ENCODE measurements at places on chromosomes 3 and 15.

DNA sequence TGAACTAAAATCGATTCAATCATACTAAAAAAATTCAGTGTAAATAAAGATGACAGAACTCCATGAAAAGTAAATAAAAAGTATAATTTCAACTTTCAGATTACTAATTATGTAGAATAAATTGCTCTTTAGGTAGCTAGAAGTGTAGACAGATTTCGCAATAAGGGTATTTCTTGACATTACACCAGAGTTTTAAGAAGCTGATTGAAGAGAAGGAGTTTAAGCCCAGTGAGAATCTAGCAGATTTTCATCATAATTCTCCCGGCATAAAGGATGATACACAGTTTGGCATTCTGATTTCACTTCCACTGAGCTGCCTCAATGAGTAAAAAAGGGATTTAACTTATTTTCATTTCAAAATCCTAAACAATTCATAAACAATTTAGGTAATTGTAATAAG is 259.2 kb downstream of the NEK10 start:
- DNase-seq = no peak

DNA sequence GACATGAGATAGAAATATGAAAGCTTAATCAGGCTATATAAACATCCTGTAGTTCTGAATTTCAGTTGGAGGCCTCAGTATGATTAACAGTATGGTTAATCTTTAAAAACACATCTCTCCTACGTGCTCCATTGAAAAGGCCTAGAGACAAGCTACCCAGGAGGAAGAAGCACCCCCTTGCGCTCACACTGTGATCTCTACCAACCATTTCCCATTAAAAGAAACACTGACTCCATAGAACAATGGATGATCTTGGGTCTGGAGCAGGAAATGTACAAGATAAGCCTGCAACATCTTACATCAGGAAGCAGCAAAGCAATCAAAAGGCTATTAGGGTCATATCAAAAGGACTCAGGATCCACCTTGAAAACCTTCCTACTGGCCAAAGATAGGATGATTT is 3.4 kb upstream of the EOGT start:
- no peak for DNase-seq

- DNase-seq = no peak
These were observed 42.7 kb upstream of the SYNM start for GRCh38 chr15:99062226-99062625.

DNA sequence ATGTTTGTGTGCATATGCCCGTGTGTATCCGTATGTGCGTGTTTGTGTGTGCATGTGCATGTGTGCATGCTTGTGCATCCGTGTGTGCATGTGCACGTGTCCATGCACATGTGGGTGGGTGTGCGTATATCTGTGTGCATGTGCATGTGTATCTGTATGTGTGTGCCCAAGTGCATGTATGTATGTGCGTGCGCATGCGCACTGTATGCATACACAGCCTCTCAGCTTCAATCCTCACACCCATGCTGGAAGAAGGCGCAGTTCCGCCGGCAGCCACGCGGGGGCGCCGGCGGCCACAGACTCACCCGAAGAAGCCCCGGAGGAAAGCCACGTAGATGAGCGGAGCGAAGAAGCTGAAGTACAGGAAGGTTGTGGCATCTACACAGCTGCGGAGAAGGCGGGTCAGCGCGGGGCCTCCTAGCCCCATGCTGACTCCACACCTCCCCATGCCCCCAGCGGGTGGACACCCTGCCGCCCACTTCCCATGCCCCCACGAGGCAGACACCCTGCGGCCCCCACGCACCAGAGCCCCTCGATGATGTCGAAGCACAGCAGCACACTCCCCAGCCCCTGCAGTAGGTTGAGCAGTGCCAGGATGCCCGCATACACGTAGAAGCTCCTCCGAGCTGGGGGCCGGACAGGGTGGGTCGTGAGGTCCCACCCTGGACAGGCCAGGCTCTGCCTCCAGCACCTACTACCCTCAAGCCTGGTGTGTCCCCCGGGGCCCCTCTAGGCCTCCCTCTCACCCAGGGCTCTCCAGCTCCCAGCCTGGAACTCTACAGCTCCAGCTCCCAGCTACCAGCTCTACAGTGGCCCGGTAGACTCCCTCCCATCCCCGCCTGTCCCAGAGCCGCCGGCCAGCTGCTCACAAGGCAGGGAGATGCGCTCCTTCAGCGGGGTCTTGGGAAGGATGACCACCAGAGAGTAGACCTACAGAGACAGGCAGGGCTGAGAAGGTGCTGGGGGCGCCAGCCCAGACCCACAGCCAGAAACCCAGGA is 15.4 kb downstream of the TPRA1 start:
- peak; percentile 94 for DNase-seq

DNA sequence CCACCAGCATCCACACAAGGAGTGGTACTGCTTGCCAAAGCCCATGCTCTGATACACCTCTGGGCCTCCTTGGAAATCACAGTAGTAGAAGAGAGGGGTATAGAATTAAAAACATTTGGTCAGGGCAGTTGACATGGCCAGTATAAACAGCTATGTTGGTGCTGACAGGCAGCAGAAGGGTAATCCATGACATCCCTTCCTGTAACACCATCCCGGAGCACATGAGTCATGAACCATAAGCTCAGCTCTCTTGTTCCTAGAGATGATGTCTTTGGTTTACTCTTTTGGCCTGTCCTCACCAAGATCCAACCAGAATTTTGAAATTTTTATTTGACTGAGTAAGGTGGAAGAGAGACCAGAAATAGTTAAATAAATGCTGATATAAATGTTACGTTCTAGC is 132.6 kb upstream of the CTDSPL start:
- DNase-seq = no peak

- no peak for DNase-seq
These were observed 6.6 kb upstream of the ATP10A start for GRCh38 chr15:25869701-25870100.

DNA sequence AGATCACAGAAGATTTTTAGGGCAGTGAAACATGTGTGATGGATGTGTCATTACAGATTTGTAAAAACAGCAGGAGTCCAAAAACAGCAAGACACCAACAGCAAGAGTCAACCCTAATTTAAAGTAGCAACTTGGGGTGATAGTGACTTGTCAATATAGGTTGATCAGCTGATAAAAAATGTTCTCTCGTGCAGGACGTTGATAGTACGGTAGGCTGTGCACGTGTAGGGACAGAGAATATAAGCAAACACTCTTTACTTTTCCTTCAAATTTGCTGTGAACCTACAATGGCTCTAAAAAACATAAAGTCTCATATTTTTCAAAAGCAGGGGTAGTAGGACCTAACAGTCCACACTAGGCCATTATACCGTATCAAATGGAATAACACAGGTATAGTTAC is 120.8 kb downstream of the STAG1 start:
- no peak for DNase-seq

GRCh38 chr3:184099806-184100686 is 3.2 kb downstream of the HTR3E start:
- peak; percentile 8 for DNase-seq

DNA sequence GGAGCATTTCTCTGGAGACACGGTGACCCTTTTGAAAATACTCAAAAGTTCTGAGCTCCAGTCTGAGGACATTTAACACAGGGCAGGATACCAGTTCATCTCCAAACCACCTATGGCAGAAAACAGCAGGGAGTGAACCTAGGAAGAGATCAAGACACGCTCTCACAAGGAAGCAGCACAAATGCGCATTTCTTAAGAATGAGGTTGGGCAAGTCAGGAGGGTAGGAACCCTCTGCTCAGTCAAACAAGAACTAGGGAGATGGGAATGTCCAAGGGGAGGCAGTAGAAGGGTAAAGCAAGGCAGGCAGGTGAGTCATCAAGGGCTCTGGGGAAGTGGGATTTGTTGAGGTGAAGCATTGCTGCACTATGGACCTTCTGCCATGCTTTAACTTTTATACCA is 60.3 kb upstream of the PSMD6 start:
- no peak for DNase-seq

GRCh38 chr3:56795829-56796185 is 5.9 kb downstream of the ARHGEF3 start:
- DNase-seq = no peak

DNA sequence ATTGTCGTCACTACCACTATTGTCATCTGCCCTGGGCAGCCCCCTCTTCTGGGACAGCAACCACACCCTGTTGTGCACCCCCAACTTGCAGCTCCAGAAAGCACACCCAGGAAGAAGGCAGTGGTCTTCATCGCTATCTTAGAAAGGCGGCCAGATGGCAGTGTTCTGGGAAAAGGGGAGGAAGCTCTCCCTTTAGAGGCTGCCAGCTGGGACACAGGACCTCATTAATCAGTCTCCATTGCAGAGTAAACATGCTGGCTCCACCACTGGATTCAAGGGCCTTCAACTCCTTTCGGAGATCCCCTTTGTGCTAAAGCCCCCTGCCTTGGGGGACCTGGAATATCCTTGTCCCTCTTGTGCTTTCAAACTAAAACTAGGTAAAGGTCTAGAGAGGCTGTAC is 199.3 kb upstream of the LINGO1 start:
- no peak for DNase-seq

DNA sequence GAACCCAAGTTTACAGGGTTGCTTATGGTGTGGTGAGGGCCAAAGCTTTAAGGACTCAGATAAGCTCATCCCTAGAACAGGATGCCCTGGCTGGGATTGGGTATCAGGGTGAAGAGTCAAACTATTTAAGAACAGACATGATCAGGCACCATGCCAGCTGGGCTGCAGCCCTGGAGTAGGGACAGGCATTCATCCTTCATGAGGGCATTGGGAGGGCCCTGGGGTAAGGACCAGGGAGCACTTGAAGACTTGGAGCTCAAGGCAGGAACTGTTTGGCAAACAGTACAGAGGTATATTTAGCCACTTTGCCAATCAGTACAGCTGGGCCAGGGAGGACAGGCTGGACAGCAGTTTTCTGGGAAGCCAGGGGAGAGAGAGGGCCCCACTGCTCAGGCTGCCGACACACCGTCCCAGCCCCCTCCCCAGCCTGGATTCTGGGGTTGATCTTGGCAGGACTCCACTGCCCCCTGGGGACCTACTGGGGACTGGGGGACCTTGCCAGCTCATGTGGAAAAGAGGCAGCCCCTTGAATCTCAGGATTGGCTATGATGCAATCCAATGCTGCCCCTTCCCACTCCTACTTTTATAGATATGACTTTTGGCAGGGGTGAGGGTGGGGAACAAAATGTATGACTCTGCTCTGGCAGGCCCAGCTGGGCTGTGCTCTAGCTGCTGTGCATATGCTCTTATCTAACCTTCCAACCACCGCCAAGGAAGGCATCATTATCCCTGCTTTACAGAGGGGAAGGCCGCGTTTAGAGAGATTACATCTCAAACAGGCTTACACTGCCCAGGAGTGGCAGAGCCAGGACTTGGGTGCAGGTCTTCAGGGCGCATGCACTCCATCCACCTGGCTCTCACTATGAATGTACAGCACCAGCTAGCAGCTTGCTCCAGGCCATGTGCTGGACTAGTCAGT is 2.3 kb downstream of the PLA2G4E start:
- peak; percentile 56 for DNase-seq

DNA sequence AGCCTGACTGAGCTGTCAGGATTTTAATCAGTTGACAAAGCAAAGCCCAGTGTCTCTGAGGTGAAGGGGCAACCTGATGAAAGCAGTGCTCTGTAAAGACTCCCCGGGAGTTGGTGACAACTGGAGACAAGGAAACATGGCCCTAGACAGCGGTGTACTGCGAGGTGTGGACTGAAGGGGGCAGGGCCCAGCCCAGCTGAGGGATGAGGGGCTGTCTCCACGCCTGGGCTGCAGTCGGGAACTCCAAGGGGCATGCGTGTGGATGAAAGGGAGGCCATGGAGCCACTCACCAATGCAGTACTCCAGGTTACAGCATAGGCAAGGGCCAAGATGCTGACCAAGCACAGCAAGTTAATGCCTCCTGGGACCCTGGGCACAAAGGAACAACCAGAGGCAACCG is 45.1 kb downstream of the SCAP start:
- DNase-seq = no peak

GRCh38 chr3:128787256-128788253 is 61.6 kb downstream of the RAB7A start:
- no peak for DNase-seq

GRCh38 chr3:197317250-197317963 is 19.0 kb upstream of the DLG1 start:
- DNase-seq = no peak

DNA sequence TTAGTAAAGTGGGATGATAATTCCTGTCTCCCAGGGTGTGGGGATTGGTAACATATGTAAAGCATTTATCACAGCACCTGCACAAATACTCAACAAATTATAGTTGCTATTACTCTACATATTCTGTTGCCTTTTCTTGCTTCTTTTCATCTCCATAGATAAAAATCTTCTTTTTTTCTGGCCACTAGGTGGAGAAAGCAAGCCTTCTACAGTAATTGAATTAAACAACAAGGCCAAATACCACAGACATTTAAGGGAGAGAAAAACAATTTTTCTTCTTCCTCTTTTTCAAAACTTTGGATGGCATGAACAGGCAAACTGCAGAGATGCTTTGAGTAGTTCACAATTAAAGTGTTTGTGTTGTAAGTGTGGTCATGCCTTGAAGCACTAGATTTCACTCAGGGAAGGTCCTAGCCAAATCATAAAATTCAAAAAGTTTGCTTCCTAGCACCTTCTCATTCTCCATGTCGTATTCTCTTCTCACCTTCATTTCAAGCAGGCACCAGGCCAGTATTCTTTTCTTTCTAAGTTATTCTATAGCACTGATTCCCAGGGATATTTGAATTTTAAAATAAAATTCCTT is 493.4 kb upstream of the TGFBR2 start:
- peak; percentile 78 for DNase-seq

- no peak for DNase-seq
These were observed 81.8 kb downstream of the IQSEC1 start for GRCh38 chr3:12991481-12991837.

- DNase-seq = peak; percentile 62
These were observed 82.4 kb downstream of the P3H2 start for GRCh38 chr3:190038050-190038933.

DNA sequence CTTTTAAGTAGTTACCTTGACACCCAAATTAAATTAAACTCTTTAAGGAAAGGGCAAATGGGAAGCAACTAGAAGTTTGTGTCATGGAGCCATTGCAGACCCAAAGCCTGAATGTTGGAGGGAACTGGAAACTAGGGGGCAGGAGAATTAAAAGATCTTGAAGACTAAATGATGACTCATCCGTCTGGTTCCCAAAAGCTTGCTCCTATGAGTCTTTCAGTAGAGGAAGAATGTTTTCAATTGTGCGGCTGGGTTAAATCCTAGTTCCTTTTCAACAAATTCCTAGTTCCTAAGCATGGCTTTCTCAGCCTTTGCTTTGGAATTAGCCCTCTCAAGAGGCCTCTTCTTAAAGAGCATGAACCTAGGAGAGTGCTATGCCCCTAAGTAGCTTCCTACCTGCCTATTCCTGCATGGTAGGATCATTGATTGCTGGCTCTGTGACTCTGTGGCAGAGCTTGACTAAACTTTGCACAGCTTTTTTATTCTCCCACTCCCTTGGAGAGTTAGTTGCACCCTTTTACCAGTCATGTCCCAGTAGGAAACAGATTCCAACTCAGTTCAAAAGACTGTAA is 17.7 kb downstream of the CLEC3B start:
- peak; percentile 46 for DNase-seq
